Activated CD4-positive, CD25-positive, alpha-beta regulatory T cell treated with anti-CD3 and anti-CD28 coated beads, Interleukin-2, amount 50 U/mL, for 16 hours (primary cell): ENCODE measurements at places on chromosomes 4 and X.
A peak's percentile ranks its signal among the peaks of the same experiment; 100 is the strongest.

DNA sequence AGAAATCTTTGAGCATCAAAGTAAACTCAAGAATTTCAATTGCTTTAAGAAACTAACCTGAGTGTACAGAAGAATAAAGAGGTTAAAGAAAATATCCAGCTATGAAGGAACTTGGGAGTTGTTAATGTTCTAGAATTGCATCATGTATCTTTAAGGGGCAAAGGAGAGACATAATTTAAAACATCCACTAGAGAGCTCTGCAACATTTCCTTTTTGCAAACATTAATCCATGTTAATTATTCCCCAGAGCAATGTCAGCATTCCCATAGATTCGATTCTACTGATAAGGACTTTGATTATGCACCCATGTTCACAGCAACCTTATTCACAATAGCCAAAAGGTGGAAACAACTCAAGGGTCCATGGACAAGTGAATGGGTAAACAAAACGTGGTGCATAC, 80.2 kb upstream of the SORBS2 start:
- no peak for DNase-seq

DNA sequence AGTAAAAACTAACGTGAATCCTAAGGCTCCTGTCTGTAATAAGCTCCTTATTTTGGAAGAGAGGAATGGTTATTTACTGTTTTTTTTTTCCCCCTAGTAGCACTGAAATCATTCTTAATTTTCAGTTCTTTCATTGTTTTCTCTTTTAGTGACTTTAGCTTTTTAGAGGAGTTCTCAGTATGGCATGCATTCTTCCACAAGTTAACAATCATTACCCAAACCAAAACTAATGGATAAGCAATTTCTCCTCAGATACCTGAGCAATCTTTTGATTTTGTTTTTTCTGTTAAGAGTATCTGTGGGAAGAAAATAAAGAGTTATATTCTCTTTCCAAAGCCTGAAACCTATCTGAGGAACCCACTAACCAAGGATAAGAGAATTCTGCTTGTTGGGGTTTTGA, 16.7 kb upstream of the PPA2 start:
- DNase-seq: no peak

DNA sequence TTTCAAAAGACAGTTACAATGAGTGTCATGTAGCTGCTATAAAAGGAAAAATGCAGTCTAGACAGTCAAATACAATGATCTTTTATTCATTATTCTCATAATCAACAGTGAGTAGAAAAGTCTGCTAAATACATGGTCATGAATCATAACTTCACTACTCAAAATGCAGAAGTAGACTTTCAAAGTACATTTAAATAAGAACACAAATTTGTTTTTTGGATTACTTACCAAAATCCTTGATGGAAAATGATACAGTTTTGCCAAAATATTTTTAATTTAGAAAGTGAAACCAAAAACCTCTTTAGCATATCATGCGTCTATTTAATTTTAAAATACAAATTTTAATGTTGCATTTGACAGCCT, 4.9 kb downstream of the ACSL4 start:
- DNase-seq: no peak

- no peak for DNase-seq
Measured at GRCh38 chrX:155888139-155888538, 7.0 kb downstream of the VAMP7 start.

GRCh38 chr4:3479358-3480101, 16.4 kb downstream of the DOK7 start:
- no peak for DNase-seq

GRCh38 chr4:185134307-185134869, 8.7 kb upstream of the SLC25A4 start:
- no peak for DNase-seq

GRCh38 chr4:23945451-23946017, 55.7 kb upstream of the PPARGC1A start:
- DNase-seq: no peak

GRCh38 chr4:30718641-30719453, 1.3 kb upstream of the PCDH7 start:
- no peak for DNase-seq

GRCh38 chrX:31212856-31213748, 141.3 kb upstream of the FTHL17 start:
- no peak for DNase-seq

- DNase-seq: no peak
Measured at GRCh38 chr4:121217351-121217750, 53.2 kb upstream of the TNIP3 start.

DNA sequence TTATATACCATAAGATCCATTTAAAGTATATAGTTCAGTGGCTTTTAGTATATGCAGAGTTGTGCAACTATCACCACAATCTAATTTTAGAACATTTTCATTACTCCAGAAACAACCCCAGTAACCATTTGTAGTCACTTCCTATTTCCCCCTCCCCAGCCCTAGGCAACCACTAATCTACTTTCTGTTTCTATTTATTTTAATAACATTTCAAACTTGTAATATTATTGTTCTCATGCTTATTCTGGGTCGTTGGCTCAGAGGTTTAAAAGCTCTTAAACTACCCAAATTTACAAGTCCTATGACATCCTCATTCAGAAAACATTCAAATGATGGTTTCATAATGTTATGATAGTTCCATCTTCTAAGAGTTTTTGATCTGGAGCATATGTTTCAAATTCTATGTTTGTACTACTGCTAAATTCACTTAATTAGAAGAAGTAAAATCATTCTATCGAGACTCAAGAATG, 18.4 kb downstream of the XIAP start:
- DNase-seq: no peak

- DNase-seq: no peak
Measured at GRCh38 chrX:131366407-131366806, 77.3 kb upstream of the IGSF1 start.

DNA sequence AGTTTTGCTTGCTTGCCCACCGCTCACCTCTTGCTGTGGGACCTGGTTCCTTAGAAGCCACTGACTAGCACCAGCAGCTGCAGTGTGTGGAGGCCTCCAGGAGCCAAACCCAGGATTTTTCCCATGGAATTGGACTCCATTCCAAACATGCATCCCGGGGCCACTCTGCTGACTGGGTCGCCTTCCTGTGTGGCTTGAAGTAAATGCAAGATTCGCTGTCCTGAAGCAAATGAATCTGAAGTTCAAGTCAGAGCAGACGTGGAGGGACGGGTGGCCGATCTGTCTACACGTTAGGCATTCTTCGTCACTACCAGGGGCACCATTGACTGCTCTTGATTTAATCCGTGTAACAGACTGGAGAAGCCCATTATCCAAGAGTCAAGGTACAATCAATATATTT, 109.0 kb downstream of the SHOX start:
- no peak for DNase-seq

DNA sequence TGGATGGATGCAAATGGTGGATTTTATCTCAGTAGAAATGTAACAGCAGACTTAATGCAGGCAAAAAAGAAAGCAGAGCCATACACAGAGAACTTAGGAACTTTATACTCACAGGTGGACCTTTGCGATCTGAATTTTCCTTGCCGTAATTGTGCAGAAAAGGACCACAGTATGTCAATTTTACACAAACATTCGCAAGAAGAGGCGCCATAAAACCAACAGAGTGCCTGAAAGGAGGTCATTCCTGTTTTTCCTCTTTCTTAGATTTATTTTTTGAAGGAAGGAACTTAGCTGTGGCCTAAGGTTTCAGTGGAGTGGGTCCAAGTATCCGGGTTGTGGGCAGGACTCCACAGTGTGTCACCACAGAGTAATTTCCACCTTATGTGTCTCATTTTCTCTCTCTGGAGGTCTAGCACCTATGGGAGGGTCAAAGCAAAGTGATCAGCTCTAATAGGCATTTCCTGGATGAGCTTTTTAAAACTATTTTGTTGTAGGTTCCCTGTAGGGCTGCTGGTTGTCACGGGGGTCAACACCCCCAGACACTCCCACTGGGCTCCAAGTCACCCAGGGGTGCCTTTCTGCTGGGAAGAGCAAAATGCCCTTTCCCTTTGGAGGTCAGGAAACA, 24.7 kb upstream of the PBDC1 start:
- DNase-seq: no peak

GRCh38 chr4:25956260-25956659, 42.2 kb downstream of the SMIM20 start:
- no peak for DNase-seq

DNA sequence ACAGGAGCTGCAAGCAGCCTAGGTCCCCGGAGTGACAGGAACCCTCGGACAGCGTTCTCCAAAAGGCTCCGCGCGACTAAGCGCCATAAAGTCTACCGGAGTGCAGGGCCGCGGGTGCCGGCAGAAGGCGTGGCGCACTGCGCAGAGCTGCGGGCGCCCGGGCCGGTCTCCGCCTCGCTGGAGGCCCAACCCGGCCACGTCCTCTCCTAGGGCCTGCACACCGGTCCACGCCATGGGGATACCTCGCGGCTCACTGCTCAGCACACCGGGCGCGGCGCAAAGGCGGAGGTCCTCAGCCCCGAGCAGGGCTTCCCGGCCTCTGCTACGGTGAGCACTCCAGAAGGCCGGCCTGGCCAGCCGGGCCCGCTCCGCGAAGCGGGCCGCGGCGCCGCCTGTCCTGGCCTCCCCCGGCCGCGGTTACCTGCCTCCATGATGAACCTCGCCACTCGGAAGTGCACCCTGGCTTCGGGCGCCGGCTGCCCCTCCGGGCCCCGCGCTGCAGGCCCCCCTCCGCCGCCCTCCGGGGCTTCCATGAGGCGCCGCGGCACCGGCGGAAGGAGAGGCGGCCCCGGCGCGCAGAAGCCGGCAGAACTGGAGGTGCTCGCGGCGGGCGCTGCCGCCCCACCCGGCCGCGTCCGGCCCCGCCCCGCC, at the start of gene CCNQ:
CCNQ (minus strand) TSS at position 599 of the 651 bp plus-strand sequence; CDS start at position 533, 66 bp downstream.
- no peak for DNase-seq

DNA sequence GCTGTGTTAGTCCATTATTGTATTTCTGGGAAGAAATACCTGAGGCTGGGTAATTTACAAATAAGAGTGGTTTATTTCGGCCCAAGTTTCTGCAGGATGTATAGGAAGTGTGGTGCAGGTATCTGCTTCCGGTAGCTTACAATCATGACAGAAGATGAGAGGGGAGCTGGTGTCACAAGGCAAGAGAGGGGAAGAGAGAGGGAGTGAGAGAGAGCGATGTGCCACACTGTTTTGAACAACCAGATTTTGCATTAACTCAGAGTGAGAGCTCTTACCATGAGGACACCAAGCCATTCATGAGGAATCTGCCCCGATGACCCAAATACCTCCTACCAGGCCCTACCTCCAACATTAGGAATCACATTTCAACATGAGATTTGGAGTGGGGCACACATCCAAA, 627.6 kb upstream of the FRG1 start:
- no peak for DNase-seq

GRCh38 chr4:2833671-2834000, 10.0 kb upstream of the ADD1 start:
- no peak for DNase-seq

DNA sequence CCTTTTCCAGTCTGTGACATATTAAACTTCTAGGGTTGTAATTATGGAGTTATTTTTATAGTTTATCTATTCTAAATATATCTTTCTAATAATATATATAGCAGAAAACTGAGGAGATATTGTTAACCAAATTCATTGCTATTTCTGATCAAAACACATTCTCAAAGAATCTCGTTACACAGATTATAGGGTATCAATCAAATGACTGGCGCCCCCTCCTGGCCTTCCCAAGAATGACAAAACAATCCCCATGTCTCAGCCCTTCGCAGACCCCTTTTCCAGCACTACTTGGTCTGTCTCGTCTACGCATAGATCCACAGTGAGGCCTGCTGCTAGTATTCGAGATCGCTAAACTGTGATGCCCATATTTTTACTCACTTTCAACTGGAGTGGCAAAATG, 209.3 kb downstream of the GPC3 start:
- no peak for DNase-seq

- no peak for DNase-seq
Measured at GRCh38 chrX:131747173-131747572, 203.3 kb downstream of the OR13H1 start.

DNA sequence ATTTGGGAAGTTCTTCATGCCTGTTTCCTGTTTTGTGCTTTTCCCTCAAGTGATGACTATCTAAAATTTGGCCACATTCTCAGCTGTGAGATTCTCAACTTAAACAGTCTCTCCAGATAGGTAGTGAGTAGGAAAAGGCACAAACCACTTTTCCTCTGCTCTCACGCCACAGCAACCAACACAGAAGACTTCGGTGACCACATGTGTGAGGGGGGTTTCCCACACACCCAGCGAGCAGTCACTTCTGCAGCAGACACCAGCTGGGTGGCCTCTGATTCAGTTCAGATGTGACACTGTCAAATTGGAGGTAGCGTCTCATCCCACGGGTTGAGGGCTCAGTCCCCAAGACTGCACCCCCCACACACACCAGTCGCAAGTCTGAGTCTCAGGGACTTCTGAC, 25.1 kb upstream of the CLDN34 start:
- DNase-seq: peak; percentile 33

- no peak for DNase-seq
Measured at GRCh38 chr4:68462691-68463090, 15.4 kb downstream of the TMPRSS11E start.

GRCh38 chrX:42540146-42540545, 237.8 kb downstream of the PPP1R2C start:
- no peak for DNase-seq

- no peak for DNase-seq
Measured at GRCh38 chr4:120718979-120719566, 203.5 kb downstream of the PRDM5 start.

DNA sequence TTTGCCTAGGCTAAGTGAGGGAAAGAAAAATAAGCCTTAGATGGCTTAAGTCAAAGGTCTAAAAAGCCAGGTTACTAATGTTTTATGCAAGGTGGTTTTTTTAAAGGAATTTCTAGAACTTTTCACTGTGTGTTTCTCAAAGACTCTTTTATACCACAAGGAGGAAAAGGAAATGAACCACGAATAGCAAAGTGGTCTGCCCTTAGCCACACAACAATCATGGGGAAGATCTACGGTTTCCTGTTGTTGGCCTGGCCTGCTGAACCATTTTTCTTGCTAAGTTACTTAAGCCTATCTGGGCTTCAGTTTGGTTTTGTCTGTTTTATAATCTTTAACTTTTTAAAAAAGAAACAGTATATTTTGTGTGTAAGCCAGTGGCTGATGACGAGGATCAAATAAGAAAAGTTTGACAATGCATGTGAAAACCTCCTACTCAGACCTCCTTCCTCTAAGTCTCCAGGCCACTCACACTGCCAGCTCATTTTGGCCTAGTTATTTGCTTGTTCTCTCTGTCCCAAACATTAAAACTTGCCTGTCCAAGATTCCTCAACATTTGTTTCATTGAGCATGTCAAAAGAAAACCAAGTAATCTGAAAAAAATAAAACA, 56.7 kb upstream of the COL25A1 start:
- no peak for DNase-seq

DNA sequence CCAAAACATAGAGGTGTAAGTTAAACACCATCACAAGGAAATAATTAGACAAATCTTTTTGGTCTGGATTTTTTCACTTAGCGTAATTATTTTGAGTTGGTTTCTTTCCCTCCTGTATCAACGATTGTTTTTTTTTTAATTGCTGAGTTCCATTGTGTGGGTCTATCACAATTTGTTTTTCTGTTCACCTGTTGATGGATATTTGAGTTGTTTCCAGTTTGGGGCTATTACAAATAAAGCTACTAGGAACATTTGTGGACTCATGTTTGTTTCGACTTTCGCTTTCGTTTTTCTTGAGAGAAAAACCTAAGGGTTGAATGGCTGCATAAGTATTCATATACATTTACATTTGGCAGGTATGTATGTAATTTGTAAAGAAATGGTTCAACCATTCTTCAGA, 20.4 kb upstream of the FBXW7 start:
- no peak for DNase-seq

GRCh38 chr4:53432528-53433424, 55.3 kb downstream of the FIP1L1 start:
- no peak for DNase-seq

- no peak for DNase-seq
Measured at GRCh38 chrX:47174376-47174775, 19.3 kb upstream of the UBA1 start.
